LNCaP clone FGC (cell line): ENCODE measurements at places on chromosomes 13 and 19.

DNA sequence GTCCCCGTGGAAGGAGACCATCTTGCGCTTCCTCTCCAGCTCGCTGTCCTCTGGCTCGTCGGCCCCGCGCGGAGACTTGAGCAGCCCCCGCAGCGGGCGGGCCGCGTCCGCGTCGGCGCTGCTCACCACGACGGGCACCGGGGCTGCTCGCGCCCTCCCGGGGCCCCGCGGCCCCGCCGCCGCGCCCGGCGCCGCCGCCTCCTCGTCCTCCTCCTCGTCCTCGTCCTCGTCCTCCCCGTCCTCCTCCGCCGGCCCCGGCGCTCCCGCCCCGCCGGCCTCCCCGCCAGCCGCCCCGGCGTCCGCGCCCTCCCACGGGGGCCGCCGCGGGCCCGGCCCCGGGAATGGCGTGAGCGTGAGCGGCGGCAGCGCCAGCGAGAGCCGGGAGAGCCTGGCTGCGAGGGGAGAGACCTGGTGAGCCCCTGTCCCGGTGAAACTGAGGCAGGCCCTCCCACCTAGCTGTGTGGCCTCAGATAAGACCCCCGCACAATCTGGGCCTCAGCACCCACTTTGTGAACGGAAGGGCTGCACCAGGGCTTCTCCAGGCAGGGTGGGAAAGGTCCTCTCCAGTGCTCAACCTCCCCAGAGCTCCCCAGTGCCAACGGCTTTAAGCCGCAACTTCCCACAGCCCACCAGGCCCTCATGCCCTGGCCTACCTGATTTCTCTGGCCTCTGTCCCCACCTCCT is 17.8 kb downstream of the LMTK3 start:
- no peak for DNase-seq

DNA sequence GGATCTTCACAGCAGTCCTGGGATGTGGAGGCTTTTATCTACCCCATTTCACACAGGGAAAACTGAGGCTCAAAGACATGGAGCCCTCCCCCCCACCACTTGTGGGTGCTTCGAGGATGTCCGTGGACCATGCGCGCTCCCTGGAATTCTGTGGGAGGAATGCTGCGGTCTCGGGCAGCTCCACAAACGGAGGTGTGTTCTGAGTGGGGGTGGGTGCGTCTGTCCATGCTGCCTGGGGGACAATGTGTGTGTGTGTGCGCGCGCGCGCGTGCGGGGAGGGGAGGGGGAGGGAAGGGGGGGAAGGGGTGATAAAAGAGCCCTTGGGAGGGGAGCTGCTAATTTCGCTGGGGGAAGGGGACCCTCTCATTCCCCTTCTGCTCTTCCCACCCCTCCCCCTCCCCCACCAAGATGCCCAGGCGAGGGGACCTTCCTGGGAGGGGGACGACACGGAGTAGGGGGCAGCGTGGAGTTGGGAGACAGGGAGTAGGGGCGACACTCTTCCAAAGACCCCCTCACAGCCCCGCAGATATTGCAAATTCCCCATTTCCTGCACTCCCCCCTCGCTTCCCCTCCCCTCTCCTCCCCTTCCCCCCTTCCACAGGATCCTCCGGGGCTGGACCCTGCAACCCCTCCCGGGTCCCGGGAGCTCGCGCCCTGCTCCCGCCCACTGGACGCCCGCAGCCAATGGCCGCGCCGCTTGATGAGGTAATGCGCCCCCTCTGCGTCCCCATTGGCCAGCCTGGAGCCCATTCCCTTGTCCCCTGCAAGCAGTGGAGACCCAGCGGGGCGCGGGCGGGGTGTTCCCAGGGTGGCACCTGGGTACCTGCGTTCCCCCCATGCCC is 18.9 kb upstream of the ZNRF4 start:
- no peak for DNase-seq

GRCh38 chr13:35812736-35813135 is 318.4 kb downstream of the DCLK1 start:
- no peak for DNase-seq

DNA sequence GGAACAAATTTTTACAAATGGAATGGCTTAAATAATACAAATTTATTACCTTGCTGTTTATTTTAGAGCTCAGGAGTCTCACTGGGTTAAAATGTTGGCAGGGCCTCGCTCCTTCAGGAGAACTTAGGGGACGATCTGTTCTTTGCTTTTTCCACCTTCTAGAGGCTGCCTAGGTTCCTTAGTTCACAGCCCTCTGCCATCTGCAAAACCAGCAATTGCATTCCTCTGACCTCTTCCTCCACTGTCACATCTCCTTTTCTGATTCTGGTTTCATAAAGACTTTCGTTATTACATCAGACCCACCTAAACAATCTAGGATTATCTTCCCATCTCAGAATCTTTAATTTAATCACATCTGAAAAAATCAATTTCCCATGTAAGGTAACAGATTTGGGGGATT is 249.6 kb upstream of the SPRY2 start:
- DNase-seq = no peak

DNA sequence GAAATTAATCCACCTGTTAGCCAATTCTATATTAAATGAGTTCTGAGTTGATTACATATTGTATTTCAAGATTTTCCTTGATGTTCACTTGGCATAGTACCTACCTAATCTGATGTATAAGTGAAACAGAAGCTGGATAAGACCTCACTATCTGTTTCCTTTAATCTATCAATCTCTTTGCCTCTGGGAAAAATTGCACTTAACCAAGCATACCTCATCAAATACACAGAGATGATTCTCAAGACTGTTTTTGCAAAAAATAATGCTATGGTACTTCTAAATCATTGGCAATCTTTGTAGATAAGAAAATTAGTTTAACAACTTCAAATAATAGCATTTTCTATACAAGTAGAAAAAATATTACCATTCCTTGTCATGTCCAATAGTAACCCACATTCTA is 55.2 kb downstream of the SERPINE3 start:
- no peak for DNase-seq

- DNase-seq = no peak
Observed at GRCh38 chr19:54429176-54429495, 13.9 kb downstream of the TTYH1 start.

- DNase-seq = no peak
Observed at GRCh38 chr19:13788991-13789390, 6.3 kb upstream of the ZSWIM4 start.

GRCh38 chr13:97379386-97379785 is 54.6 kb upstream of the RAP2A start:
- no peak for DNase-seq

DNA sequence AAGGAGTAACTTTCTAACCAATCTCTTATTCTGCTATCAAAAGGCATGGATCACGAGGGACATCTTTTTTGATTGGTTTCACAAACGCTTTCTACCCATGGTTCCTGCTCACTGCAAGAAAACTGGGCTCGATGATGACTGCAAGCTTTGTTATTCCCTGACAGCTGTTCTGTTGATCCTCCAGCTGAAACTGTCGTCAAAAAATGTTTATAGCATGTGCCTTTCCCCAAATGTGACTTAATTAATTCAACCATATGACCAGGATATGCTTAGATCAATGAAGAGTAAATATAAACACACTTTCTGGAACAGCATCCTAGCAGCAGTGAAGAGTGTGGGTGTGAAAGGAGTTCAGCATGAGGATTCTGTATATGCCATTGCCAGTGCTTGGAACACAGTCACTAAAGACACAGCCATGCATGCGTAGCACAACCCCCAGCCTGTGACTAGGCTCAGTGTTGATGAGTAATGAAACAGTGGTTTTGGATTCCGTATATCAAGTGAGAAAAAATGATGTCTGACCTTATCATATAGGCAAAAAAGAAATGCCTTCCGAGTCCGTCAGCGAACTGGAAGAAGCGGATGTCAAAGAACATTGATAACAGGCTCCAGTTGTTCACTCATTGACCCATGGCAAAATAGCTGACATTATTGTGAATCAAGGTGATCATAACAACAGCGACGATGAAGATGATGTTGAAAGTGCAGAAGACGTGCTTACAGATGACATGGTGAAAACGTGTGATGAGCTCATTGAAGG is 347.4 kb downstream of the FGF9 start:
- no peak for DNase-seq

GRCh38 chr19:51476164-51476563 is 2.2 kb upstream of the CEACAM18 start:
- DNase-seq = no peak

DNA sequence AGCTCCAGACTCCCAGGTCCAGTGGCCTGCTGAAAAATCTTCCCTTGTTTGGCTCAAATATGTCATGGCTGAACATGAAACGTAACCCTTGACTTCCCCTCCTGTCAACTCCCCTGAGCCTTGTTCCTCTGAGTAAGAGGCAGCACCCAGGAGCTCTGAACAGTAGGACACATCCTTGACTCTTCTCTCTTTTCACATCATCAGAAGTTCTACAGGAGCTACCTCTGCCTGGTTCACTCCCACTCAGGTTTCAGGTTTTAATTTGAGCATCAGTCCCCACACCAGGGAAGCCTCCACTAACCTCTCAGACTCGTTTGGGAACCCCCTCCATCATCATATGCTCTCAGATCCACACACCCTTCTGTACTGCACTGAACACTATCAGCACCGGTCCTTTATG is 30.3 kb downstream of the ZNF823 start:
- DNase-seq = no peak

- DNase-seq = no peak
Observed at GRCh38 chr19:48798937-48799336, 11.9 kb downstream of the BCAT2 start.

GRCh38 chr19:4099041-4099764 is 24.7 kb downstream of the MAP2K2 start:
- no peak for DNase-seq

DNA sequence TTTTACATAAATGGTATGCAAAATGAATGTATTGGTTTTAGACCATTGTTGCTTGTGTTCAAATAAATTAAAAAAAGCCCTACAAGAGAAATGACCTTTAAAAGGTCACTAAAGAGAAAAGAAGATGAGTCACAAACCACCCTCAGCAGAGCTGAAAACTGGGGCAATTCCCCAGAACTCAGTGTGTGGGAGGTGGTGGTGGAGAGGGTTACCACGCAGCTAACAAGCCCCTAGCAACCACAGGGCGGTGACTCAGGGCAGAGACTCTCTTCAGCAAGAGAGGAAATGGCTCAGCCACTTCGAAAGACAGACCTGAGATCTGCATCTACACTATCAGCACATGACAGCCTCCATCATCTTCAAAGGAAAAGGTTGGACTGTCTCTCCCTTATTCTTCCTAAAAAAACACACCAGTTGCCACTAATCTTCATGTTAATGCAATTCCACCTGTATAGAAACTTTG is 29.4 kb upstream of the NDFIP2 start:
- no peak for DNase-seq

DNA sequence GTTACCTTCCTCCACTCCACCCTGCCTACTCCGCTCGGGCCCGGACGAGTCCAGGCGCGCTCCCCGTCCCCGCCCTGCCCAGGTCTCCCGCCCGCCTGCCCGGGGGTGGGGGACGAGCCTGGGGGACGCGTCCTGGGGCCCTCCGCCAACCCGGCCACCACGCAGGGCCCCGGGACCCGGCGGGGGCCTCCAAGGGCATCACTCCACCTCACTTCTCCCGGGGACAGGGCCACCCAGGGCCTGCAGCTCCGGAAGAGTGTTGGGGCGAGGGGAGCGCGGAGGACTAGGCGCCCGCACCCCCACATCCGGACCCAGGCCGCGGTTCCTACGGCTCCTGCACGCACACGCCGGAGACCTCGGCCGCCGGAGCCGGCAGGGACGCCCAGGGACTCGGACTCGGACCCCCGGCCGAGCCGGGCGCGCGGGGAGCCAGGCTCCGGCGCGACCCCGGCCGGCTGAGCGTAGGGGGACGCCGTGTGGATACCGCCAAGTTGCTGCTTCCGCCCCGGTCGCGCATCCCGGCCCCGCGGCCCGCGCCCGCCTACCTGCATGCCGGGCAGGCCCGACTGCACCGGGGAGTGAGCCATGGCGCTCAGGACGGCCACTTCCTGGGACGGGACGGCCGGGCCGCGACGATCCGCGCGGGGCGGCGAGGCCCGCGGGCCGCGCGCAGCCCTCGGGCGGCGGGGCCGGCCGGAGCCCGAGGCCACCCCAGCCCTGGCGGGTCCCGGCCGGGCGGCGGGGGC is 534 bp downstream of the STK24 start:
- no peak for DNase-seq

GRCh38 chr19:5231857-5232678 is 108.5 kb downstream of the PTPRS start:
- no peak for DNase-seq

- no peak for DNase-seq
Observed at GRCh38 chr13:81395368-81395767, 1054.4 kb upstream of the SPRY2 start.

GRCh38 chr13:94556621-94557020 is 39.3 kb downstream of the TGDS start:
- DNase-seq = no peak

DNA sequence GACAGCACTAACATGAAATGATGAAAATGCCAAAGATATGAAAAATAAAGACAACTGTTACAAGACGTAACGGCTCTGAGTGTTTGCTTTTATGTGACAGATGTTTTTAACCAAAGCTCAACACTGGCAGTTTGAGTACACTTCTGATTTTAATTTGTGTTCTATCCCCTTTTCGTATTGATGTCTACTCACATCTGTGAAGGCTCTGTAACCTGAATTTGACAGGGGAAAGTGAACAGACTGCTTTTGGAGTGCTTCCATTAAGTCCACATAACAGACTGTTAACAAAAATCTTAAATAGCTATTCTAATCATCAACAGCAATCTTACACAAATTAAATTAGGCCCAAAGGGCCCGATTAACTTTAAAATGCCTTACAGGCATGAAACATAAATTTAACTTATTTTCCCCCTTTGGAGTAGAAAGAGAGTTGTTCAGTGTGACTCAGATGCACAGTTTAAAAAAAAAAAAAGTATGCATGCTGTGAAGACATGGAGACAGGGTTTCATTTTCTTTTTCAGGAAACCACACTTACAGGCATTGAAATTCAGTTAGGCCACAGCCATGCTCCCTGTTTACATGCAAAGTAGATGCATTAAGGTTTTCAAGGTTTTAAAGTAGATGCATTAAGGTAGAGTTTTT is 16.3 kb upstream of the RNASEH2B start:
- DNase-seq = no peak

DNA sequence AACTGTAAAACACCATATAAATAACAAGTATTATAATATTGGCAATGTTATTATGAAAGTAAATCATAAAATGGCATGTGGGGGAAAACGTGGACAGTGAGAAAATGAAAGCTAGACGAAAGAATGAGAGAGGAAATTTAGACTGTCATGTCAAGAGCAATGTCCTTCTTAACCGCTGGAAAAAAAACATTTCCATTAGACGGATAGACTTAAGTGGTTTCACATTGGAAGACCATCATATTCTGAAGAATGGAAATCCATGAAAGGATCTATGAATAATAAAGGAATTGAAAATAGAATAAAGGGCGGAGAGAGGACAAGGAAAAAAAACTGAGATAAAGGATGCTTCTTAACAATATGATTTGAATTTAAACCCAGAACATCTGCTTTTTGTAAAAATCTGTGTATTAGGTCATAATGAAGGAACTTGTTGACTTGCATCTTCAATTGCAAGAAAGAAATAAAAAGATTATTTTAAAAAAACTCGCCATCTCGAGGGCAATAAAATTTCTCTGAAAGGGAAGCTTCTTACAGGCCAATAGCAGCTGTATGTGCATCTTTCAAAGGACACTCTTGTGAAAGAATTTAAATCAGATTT is 90.6 kb downstream of the SPRY2 start:
- DNase-seq = no peak

- no peak for DNase-seq
Observed at GRCh38 chr19:49889687-49890348, 6.9 kb downstream of the IL4I1 start.

GRCh38 chr13:76822698-76823267 is 63.4 kb downstream of the KCTD12 start:
- DNase-seq = no peak
